ENCODE measurements at places on chromosomes 7 and 10. TPM values are rescaled to one million over a fixed set of nuclear protein-coding genes. Genes with fewer than 3 reads are reported as not detected.

DNA sequence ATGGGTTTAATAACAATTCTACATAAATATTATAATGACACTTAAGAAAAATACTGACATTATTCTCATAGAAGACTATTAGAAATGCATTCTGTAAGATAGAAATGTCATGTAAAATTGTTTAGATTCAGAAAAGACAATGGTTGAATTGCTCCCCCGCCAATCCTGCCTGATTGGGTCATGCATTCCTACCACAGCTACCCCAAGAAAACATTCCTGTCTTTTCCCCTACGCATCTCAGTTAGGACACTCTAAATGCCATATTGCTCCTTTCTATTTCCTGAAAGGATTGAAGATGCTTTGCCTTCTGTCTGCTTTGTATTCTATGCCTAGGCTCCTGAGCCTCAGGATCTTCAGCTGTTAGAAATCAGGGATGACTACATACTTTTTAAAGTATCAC, 109.4 kb downstream of the DGKB start:
- H3K4me1 ChIP-seq, result no peaks in the 10 kb centered on the region
- no peak overlapping the region for H3K27ac ChIP-seq
- H3K27me3 ChIP-seq, result no peaks in the 10 kb centered on the region

DNA sequence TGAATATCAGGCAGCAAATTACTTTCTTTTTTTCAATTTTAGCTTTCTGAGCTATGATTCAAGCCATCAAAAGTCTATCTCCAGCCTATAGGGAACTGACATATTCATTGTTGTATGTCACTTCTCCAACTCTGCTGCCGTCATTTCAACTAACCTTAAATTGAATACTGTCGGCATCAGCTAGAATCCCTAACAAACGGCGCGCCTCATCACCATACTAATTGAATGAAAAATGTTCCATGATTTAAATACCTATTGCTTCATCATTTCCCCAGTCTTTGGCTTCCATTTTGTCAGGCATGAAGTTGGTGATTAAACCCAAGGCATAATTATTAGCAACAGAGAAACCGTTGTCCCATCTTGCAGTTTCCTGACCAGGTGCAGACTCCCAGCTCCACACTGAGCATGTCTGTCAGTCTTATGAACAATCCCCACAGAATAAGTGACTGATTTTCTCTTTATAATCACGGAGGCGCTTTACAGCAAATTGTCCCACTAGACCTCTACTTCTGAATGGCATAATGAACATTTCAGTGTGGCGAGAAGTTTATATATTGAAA, 83.5 kb upstream of the NPY start:
- no peaks in the 10 kb centered on the region for H3K4me1 ChIP-seq
- no peak overlapping the region for H3K4me3 ChIP-seq
- no peak for DNase-seq
- H3K27me3 ChIP-seq, result no peaks in the 10 kb centered on the region
- H3K27ac ChIP-seq, result no peak overlapping the region
- no peaks in the 10 kb centered on the region for H3K36me3 ChIP-seq

DNA sequence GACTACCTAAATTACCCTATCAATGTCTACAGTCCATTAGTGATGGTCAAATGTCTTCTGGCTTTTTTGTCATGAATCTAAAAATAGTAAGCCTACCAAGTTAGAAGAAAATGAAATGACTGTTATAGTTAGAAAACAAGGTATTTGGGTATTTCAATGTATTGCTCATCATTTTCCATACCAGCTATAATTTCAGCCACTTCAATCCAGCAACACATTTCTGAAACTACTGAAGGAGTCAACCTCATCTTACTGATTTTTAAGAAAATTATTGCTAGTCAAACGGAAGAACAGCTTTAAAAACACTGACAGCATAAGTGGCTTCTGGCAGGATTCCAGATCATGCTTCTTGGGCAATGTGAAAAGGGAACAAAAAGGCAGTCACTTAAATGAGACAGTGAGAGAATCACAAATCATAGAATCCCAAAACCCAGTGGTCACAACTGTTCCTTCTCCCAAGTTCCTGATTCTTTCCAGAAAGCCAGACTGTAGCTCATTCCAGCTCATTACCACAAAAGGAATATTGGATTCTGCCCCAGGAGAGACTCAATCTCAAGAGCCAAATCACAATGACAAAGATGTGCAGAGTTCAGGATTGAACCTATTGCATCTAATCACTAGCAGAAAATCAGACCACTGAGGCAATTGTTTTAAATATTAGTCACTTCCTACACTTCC, 61.2 kb upstream of the LRRN3 start:
- H3K36me3 ChIP-seq, result no peaks in the 10 kb centered on the region
- DNase-seq, result no peak
- peaks cover 50% of the 10 kb centered on the region for H3K4me1 ChIP-seq
- no peaks in the 10 kb centered on the region for H3K27me3 ChIP-seq

DNA sequence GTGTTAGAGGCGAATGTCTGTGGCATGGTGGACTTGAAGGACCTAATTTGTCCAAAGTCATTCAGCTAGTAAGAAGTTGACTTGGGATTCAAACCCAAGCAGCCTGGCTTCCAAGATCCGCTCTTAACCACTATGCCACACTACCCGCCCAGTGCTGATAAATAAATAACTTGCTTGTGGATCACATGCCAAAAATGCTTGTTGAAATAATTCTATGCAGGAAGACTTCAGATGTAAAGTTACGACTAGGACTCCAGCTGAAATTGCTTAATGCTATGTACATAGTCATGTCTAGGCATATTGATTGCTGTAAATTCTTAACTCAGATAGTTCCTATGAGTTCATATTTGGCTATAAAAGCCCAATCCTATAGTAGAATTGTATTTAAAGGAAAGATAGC, 76.0 kb downstream of the PLXDC2 start:
- no peak overlapping the region for H3K27ac ChIP-seq
- H3K4me3 ChIP-seq, result no peak overlapping the region
- no peaks in the 10 kb centered on the region for H3K27me3 ChIP-seq
- H3K4me1 ChIP-seq, result no peaks in the 10 kb centered on the region
- H3K36me3 ChIP-seq, result no peaks in the 10 kb centered on the region
- DNase-seq, result no peak

GRCh38 chr7:142357953-142358520, 100.2 kb upstream of the PRSS58 start:
- peaks cover 34% of the 10 kb centered on the region for H3K4me1 ChIP-seq
- no peak overlapping the region for H3K4me3 ChIP-seq
- H3K27ac ChIP-seq, result no peak overlapping the region

GRCh38 chr7:44971902-44972441, 6.8 kb downstream of the MYO1G start:
- no peak overlapping the region for H3K27ac ChIP-seq
- no peaks in the 10 kb centered on the region for H3K27me3 ChIP-seq
- H3K36me3 ChIP-seq, result peaks cover 56% of the 10 kb centered on the region

DNA sequence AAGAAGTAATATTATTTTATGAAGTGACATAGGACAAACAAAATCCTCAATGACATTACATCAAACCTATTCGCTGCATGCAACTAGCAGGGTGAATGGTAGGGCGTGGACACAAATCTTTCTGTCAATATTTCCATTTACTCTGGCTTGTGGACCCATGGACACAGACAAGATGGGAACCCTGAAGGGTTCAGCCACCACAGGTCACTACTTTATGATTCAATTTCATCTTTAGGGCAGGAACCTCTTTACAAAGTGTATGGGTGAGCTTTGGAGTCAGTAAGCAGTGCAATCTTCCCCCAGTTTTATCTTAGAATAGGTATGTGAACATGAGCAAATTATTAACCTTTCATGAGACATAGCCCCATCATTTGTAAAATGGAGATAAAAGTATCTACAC, 982.4 kb upstream of the LRRTM3 start:
- no peaks in the 10 kb centered on the region for H3K36me3 ChIP-seq
- H3K27me3 ChIP-seq, result no peaks in the 10 kb centered on the region
- no peak overlapping the region for H3K27ac ChIP-seq
- DNase-seq, result no peak
- no peak overlapping the region for H3K4me3 ChIP-seq
- no peaks in the 10 kb centered on the region for H3K4me1 ChIP-seq

ITIH5 gene
- not detected for polyA plus RNA-seq

GRCh38 chr10:59894114-59894513, 12.2 kb downstream of the CCDC6 start:
- H3K27me3 ChIP-seq, result no peaks in the 10 kb centered on the region
- H3K27ac ChIP-seq, result no peak overlapping the region
- no peak overlapping the region for H3K4me3 ChIP-seq
- DNase-seq, result no peak

CCZ1 gene
- 46.3 TPM for polyA plus RNA-seq

ATOH7 gene
- polyA plus RNA-seq, result not detected

- no peaks in the 10 kb centered on the region for H3K36me3 ChIP-seq
- no peak overlapping the region for H3K27ac ChIP-seq
- H3K27me3 ChIP-seq, result no peaks in the 10 kb centered on the region
- peaks cover 25% of the 10 kb centered on the region for H3K4me1 ChIP-seq
Observed at GRCh38 chr7:157621131-157621681, 284.4 kb downstream of the DNAJB6 start.

GRCh38 chr7:17506596-17506995, 208.1 kb downstream of the AHR start:
- DNase-seq, result no peak
- no peaks in the 10 kb centered on the region for H3K4me1 ChIP-seq
- no peak overlapping the region for H3K4me3 ChIP-seq

RBM17 gene
- 91.8 TPM for polyA plus RNA-seq

- no peaks in the 10 kb centered on the region for H3K27me3 ChIP-seq
- no peak for DNase-seq
- H3K4me3 ChIP-seq, result no peak overlapping the region
- H3K27ac ChIP-seq, result no peak overlapping the region
Observed at GRCh38 chr10:37732685-37733084, 124.7 kb downstream of the ZNF248 start.

DNA sequence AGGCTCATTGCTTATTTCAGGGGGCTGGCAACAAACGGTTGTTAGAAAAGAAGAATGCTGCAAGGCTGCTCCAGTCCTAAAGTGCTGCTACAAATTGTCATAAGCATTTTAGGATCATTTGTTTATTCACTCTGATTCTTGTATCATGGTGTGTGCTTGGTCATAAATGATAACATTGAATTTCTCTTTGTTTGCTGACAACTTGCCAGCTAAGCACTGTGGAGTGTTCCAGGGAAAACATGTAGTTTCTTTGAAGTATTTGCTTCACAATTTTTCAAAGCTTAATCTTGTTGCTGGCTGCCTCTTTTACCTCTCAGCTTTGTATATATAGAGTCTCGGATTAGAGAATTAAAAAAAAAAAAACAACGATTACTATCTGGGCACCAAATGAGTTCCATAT, 263.0 kb downstream of the PHF14 start:
- no peaks in the 10 kb centered on the region for H3K27me3 ChIP-seq
- no peak for DNase-seq
- H3K27ac ChIP-seq, result no peak overlapping the region
- H3K36me3 ChIP-seq, result no peaks in the 10 kb centered on the region
- no peak overlapping the region for H3K4me3 ChIP-seq

- no peak overlapping the region for H3K27ac ChIP-seq
- no peak for DNase-seq
- H3K4me3 ChIP-seq, result no peak overlapping the region
- no peaks in the 10 kb centered on the region for H3K4me1 ChIP-seq
- H3K27me3 ChIP-seq, result no peaks in the 10 kb centered on the region
Observed at GRCh38 chr7:70338015-70338414, 739.7 kb downstream of the AUTS2 start.

GRCh38 chr10:118332236-118332635, 9.9 kb downstream of the FAM204A start:
- no peaks in the 10 kb centered on the region for H3K4me1 ChIP-seq
- peaks cover 38% of the 10 kb centered on the region for H3K36me3 ChIP-seq
- H3K27ac ChIP-seq, result no peak overlapping the region
- no peaks in the 10 kb centered on the region for H3K27me3 ChIP-seq

DNA sequence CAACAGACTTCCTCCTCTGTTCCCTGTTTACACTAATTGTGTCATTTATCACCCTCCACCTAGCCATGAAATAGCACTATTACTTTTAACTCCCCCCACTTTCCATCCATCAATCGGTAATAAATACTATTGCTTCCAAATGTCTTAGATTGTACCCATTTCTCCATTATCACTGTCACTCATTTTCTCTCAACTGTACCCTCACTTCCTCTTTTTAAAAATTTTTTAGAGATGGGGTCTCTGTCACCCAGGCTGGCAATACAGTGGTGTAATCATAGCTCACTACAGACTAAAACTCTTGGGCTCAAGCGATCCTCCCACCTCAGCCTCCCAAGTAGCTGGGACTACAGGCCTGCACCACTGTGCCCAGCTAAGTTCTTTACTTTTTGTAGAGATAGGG, 123.5 kb upstream of the EGR2 start:
- no peak overlapping the region for H3K4me3 ChIP-seq
- H3K27ac ChIP-seq, result no peak overlapping the region
- H3K4me1 ChIP-seq, result no peaks in the 10 kb centered on the region
- H3K27me3 ChIP-seq, result no peaks in the 10 kb centered on the region

HDAC9 gene
- polyA plus RNA-seq, result 5.0 TPM

GRCh38 chr7:149866139-149866778, 7.5 kb upstream of the ATP6V0E2 start:
- DNase-seq, result peak; percentile 41
- no peak overlapping the region for H3K27ac ChIP-seq
- peaks cover 90% of the 10 kb centered on the region for H3K4me1 ChIP-seq

DNA sequence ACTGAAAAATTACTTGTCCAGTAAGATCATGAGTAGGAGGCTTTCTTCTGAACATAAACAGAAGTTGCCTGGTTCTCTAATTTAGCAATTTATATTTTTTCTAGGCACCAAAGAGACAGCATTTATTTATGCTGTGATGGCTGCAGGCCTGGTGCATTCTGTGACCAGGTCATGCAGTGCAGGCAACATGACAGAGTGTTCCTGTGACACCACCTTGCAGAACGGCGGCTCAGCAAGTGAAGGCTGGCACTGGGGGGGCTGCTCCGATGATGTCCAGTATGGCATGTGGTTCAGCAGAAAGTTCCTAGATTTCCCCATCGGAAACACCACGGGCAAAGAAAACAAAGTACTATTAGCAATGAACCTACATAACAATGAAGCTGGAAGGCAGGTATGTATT, 2.8 kb downstream of the WNT16 start:
- no peaks in the 10 kb centered on the region for H3K36me3 ChIP-seq
- peaks cover 41% of the 10 kb centered on the region for H3K27me3 ChIP-seq
- peaks cover 8% of the 10 kb centered on the region for H3K4me1 ChIP-seq
- no peak for DNase-seq
- no peak overlapping the region for H3K27ac ChIP-seq
- H3K4me3 ChIP-seq, result no peak overlapping the region

GRCh38 chr7:98100088-98100487, 6.6 kb upstream of the LMTK2 start:
- no peak for DNase-seq
- H3K4me3 ChIP-seq, result no peak overlapping the region
- peaks cover 6% of the 10 kb centered on the region for H3K27me3 ChIP-seq
- H3K36me3 ChIP-seq, result no peaks in the 10 kb centered on the region

GRCh38 chr10:28219251-28219650, 83.6 kb downstream of the MPP7 start:
- H3K4me1 ChIP-seq, result peaks cover 16% of the 10 kb centered on the region
- no peak overlapping the region for H3K4me3 ChIP-seq
- no peak overlapping the region for H3K27ac ChIP-seq
- no peaks in the 10 kb centered on the region for H3K27me3 ChIP-seq
- no peaks in the 10 kb centered on the region for H3K36me3 ChIP-seq
